ENCODE measurements at places on chromosomes 4 and X.

DNA sequence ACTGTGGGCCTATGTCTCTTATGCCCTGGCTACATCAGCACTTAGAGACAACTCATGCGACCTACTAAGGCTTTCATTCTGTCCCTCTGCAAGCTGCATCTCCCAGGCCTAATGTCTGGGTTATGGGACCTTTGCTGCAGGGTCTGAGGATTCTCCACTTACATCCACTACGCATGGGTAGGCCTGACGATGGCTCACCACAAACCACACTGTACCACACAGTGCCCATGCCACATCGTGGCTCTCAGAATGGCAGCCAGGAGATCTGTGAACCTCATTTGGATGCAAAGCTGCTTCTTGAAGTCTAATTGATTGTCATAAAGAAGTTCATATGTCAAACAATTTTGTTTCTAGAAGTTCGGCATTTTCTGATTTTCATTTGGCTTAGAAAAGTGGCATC, 84.6 kb upstream of the BEND4 start:
- DNase-seq = no peak

DNA sequence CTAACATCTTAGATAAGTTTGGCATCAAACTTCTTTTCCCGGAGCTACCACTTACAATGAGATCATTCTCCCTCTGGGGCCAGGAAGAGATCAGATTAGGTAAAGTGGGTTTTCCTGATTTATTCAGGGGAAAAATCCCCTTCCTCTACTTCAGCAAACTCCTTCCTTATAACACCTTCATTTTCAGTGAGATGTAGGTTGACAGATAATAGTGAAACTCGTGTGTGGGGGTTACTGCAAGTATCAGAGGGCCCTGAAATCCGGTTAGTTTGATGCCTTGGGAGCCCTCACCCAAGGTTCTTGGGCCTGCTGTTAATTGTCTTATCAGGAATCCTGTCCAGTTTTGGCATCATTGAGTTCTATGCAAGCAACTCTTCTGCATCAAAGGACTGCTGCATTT, 10.8 kb downstream of the FTHL17 start:
- no peak for DNase-seq

- DNase-seq = peak; percentile 18
These were observed 12.3 kb downstream of the MSL3 start for GRCh38 chrX:11770320-11770719.

GRCh38 chr4:165053645-165054044, at the start of gene TRIM75:
Gene TRIM75 (plus strand): TSS chr4:165053866. CDS start chr4:165059148, 5,282 bp downstream.
- no peak for DNase-seq

DNA sequence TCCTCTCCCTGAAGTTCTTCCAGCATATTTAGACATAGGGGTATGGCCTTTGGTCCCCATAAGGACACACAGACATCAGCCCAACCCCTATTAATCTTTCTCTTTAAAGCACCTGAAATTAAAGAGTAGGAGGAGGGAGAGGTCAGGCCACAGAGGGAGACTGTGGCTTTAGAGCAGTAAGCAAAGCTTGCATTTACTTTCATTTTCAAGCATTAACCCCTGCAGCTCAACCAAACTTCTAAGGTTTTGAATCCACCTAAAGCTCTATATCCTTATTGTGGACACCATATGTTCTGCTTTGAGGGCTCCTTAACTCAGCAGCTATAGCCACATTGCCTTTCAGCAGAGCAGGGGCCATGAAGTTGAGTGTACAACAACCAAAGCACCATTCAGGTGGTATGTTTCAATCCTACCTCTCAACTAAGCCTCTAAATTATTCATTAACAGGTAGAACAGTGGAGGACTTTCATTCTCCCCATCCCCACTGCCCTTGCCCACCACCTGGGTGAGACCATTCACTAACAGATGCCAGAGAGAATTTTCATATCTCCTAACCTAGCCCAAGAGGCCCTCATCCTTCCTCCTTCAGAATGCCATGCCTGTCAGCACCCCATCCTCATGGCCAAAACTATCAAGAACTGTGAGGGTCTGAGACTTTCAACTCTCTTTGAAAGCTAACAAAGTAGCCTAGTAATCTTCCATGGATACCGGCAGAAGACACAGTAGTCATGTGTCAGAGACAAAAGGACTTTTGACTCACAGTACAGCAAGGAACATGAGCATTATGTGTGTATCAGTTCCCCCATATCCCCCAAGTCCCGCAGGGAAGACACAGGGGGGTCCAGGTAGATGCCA, 20.8 kb downstream of the LIN54 start:
- no peak for DNase-seq

- no peak for DNase-seq
These were observed 515.1 kb upstream of the DIPK2B start for GRCh38 chrX:45715748-45716147.

- DNase-seq = no peak
These were observed 119.5 kb downstream of the GLRA3 start for GRCh38 chr4:174709526-174709925.

DNA sequence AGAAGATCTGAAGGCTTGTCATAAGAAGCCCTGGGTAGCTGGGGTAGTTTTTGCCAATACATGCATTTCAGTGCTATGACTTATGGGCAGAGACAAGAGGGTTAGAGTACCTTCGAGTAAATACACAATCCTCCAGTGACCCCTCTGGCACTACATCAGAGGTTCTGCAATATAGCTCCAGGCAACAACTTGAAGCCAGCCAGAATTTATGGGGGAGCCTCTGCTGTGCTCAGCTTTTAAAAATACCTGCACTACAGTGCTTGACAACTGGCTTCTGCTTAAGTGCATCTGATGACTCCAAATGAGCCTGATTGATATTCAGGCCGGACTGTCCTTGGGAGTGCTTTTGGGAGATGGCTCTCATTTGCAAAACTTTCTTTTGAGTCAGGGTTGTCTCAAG, 44.9 kb upstream of the SMAD1 start:
- no peak for DNase-seq

DNA sequence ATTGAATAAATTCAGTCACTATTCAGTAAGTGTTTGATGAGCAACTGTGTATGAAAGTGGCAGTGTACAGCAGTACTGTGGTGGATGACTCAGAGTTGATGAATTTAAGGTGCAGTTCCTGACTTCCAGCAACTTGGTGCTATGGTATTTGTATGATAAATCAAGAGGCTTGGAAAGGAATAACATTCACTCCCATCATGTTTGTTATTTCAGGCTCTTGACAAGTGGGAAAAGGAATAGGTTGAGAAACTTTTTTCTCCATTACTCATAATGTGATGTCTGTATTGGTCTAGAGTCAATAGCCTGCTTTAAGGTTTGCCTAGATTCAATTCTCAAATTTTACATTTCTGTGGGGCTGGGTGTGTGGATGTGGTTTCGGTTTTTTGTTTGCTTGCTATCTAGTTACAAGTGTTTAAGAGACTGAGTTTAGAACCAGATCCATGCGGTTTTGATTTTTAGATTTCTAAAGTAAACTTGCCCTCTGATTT, 35.1 kb upstream of the CYP2U1 start:
- DNase-seq = no peak

- no peak for DNase-seq
These were observed 13.9 kb downstream of the OFD1 start for GRCh38 chrX:13748486-13748885.

GRCh38 chr4:81135501-81135900, 79.5 kb downstream of the PRKG2 start:
- DNase-seq = no peak

DNA sequence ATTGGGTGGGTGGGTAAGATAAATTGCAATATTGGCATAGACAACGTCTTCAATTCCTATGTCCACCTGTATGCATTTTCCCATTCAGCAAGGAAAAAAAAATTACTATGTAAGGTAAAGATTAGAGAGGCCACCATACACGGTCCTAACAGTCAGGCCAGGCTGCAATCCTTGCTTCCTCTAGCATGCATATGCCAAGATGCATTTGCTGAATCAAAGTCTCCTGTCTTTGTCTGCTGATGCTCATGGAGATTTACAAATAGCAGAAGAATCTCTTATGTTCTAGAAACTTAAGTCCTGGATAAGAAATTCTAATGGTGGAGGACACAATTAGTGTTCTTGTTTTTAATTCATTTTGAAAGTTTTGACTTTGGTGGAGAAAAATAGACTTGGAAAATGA, 206.8 kb downstream of the PDGFC start:
- no peak for DNase-seq

GRCh38 chr4:2177443-2178093, 64.4 kb downstream of the HAUS3 start:
- no peak for DNase-seq

DNA sequence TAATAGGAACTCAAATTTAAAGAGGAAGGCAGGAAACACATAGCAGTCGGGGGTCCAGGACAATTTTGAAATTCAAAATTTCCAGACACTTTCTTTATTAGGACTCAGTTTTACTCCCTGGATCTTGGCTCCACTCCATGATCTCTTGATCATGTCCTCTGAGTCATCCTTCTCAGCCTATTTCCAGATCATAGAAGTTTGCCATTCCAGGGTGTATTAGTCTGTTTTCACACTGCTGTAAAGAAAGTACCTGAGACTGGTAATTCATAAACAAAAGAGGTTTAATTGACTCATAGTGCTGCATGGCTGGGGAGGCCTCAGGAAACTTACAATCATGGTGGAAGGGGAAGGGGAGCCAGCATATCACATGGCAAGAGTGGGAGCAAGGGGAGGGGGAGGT, 564.7 kb upstream of the ACTRT1 start:
- DNase-seq = no peak

GRCh38 chrX:17833954-17834353, 27.1 kb downstream of the RAI2 start:
- DNase-seq = no peak

DNA sequence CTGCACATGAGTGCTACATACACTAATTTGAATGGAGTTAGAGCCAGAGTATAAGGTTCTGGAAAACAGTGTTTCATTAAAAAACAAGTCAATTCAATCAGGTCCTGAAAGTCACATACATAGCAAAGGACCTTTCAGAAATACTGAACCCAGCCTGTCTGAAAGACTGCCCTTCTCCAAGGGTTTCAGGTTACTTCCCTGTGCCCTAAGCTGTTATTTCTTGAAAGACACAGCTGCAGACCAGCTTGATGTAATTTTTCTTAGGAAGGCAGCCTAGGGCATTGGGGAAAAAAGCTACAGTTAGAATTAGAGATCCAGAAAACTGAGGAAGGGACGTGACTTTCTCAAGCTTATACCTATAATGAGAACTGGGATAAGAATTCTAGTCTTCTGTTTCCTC, 155.9 kb upstream of the MAOA start:
- DNase-seq = no peak

DNA sequence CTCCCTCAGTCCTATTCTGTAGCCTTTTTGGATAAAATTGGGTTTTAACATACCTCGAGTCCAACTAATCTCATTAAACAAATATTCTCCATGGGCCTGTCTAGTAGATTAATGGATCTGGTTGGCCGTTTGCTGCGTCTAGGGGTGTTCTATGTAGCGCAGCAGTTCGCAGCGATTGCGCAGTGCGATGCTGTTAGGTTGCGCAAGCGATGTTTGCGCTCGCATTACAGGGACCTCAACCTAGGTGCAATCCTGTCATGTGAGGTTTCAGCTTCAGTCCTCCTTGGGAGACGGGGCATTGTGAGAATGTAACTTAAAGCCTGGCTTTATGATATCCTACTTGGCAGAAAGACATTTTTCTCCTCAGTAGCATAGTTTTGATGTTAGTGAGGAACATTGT, 14.0 kb downstream of the OGT start:
- DNase-seq = no peak

DNA sequence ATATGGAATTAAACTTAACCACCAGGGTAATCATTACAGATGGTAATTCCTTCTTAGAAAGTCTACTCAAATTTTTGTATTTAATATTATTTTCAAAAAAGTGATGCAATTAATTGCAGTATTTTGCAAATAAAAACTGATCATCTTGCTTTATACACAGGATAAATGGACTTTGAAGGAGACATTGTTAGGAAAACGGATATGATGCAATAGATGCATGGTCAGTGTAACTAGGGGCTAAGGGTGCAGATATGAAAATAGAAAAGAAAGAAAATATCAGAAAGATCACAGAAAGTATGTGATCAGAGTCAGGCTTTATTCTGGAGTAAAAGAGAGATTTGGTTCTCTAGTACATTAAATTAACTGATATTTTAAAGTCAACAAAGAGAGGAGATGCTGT, 401.7 kb downstream of the TLL1 start:
- no peak for DNase-seq

- DNase-seq = no peak
These were observed 268.7 kb upstream of the DKK2 start for GRCh38 chr4:107304699-107305286.

- no peak for DNase-seq
These were observed 46.7 kb downstream of the TMEM154 start for GRCh38 chr4:152633118-152633517.

Data from activated T-cell treated with anti-CD3 and anti-CD28 coated beads for 1 hour (primary cell).